Fibroblast of skin of abdomen (primary cell): ENCODE measurements at places on chromosomes 6 and 20.

DNA sequence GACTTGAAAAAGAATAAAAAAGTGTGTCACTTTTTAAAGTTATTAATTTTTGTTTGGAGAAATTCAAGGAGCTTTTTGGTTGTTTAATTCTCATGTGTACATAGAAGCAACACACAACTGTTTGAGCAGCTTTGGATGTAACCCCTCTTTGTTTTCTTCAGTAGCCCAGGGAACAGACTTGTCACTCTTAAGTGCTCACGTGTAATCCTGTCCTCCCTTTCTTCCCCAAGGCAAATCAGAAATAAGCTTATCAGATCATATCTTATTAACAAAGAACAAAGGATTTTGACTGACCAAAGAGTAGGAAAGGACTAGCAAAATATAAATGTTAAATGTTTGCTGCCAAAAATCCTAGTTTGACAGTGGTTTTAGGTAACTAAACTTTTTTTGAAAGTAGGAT is 7.3 kb upstream of the FLRT3 start:
- DNase-seq = no peak

- DNase-seq = peak; percentile 4
Observed at GRCh38 chr6:152348116-152348515, 289.0 kb downstream of the SYNE1 start.

GRCh38 chr20:53819973-53820451 is 226.4 kb upstream of the ZNF217 start:
- no peak for DNase-seq

- DNase-seq = no peak
Observed at GRCh38 chr6:113411011-113411410, 446.1 kb upstream of the MARCKS start.

DNA sequence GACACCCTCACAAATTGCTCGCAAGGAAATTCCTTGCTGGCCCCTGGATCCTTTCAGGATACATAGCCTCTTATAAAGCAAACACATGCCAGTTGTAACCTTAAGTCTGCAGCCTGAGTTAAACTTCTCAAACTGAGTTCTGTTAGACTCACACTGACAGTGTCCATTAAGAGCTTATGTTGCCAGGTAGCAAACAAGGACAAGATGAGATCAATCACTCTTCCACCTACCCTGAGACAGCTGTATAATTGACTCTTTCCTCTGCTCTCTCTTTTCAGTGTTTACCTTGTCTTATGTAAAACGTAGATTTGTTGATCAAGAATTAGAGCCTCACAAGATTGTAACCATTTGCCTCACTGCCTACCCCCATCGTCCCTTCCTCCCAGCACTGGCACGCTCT is 359.8 kb downstream of the EPM2A start:
- no peak for DNase-seq
